ENCODE measurements at places on chromosomes 5 and 9.

DNA sequence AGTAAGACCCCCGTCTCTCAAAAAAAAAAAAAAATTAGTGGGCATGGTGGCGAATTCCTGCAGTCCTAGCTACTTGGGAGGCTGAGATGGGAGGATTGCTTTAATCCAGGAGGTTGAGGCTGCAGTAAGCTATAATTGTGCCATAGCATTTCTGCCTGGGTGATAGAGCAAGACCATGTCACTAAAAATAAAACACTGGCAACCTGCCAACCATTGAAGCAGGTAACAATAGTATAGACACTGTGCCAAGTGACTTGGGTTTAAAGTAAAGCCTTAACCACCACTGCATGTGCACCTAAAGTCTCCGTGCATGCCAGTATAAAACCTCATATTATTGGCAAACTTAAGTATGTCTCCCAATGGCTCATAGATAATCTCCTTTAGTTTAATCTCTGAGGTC lies 3.4 kb upstream of the APBA1 start:
- no peak for DNase-seq

DNA sequence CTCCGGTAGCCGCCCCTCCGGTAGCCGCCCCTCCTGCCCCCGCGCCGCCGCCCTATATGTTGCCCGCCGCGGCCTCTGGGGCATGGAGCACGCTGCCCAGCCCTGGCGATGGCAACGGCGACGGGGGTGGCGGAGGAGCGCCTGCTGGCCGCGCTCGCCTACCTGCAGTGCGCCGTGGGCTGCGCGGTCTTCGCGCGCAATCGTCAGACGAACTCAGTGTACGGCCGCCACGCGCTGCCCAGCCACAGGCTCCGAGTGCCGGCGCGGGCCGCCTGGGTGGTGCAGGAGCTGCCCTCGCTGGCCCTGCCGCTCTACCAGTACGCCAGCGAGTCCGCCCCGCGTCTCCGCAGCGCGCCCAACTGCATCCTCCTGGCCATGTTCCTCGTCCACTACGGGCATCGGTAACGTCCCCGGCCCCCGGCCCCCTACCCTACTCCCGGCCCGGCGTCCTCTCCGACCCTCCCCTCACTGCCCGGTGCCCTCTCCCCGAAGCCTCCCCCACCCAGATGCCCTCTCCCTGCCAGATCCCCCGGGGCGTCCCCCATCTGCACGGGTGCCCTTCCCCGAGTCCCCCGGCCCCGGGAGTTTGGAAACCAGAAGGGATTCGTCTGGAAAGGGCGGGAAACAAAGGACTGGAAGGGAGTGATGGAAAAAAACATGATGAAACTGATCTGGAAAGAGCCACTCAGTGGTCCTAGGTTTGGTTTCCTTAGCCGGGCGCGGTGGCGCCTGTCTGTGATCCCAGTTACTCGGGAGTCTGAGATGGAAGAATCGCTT lies 417 bp downstream of the SRD5A1 start:
- DNase-seq: no peak

DNA sequence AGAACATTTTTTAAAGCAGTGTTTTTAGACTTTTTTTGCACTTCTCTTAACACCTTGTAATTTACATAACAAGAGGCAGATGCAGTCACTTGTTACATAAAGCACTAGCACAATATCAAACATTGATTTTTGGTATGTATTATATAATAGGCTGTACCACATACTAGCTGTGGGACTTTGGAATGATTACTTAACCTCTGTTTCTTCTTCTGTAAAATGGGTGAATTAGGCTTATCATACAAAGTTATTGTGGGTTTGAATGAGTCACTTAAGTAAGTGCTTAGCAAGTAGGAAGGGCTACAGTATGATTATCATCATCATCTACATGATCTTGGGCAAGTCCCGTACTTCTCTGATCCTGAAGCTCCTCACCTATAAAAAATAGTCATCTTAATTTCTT lies 2.1 kb downstream of the FAM81B start:
- no peak for DNase-seq

- no peak for DNase-seq
Observed at GRCh38 chr5:14197056-14197455, 53.9 kb downstream of the TRIO start.

- DNase-seq: no peak
Observed at GRCh38 chr5:120096413-120096812, 367.7 kb upstream of the PRR16 start.

- DNase-seq: no peak
Observed at GRCh38 chr5:162068412-162068811, 839 bp downstream of the GABRG2 start.

DNA sequence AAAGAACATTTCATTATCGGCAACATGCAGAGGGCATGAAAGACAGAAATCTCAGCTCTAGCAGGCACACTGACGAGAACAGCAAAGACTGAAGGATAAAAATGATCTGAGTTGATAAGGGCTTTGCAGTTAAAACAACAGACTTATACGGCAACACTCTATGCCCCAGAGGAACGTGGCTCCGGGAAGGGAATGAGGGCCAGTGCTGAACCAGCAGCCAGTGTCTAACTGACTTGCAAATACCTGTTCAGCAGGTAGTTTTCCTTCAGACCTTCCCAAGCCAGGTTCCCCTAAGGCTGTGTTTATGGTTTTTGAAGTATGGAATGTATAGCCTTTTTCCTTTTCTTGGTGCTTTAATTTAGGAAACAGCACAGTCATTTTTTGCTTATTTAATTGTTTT lies 121.3 kb upstream of the CDH18 start:
- no peak for DNase-seq

- no peak for DNase-seq
Observed at GRCh38 chr9:22158271-22158670, 149.2 kb upstream of the CDKN2B start.

GRCh38 chr5:81164936-81165335 lies 68.2 kb upstream of the CKMT2 start:
- DNase-seq: no peak

DNA sequence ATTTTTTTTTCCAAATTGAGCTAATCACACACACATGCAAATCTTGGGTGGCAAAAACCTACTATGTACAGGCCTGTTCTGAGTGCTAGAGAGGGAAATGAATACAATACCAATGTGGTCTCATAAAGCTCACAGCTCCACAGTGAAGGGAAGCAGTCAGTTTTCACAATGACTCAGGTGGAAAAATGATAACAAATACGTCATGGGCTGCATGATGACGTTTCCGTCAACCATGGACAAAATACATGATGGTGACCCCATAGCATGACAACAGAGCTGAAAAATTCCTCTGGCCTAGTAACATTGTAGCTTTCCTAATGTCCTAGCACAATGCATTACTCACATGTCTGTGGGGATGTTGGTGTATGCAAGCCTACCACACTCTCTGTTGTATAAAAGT lies 252.5 kb downstream of the TRIM32 start:
- DNase-seq: no peak

GRCh38 chr5:8953016-8953415 lies 592.9 kb downstream of the SEMA5A start:
- DNase-seq: no peak

Data from activated T-cell treated with anti-CD3 and anti-CD28 coated beads, Interleukin-2, amount 50 U/mL, for 48 hours (primary cell).